Activated T-cell treated with anti-CD3 and anti-CD28 coated beads for 1 hour (primary cell): ENCODE measurements at places on chromosomes 2 and 18.
A peak's percentile ranks its signal among the peaks of the same experiment; 100 is the strongest.

DNA sequence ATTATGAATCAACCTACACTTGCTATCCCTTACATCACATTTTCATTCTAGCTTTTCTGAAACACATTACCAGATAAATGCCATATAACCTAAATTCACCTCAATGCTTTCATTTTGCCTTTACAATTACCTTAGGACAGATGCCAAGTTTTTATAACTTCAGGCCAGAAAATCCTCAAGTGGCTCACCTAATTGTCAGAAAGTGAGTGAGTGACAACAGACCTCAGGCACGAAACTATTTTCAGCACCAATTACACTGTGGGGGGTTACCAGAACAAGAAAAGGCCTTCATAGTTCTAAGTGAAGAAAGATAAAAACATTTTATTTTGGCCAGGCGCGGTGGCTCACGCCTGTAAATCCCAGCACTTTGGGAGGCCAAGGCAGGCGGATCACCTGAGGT, 52.3 kb upstream of the ST8SIA5 start:
- DNase-seq = no peak

GRCh38 chr18:50199921-50200320, 5.0 kb upstream of the MYO5B start:
- no peak for DNase-seq

GRCh38 chr2:50963734-50964133, 68.2 kb downstream of the NRXN1 start:
- DNase-seq = no peak

- no peak for DNase-seq
Observed at GRCh38 chr2:196291873-196292800, 120.8 kb upstream of the STK17B start.

- no peak for DNase-seq
Observed at GRCh38 chr18:77733292-77733903, 483.8 kb downstream of the GALR1 start.

DNA sequence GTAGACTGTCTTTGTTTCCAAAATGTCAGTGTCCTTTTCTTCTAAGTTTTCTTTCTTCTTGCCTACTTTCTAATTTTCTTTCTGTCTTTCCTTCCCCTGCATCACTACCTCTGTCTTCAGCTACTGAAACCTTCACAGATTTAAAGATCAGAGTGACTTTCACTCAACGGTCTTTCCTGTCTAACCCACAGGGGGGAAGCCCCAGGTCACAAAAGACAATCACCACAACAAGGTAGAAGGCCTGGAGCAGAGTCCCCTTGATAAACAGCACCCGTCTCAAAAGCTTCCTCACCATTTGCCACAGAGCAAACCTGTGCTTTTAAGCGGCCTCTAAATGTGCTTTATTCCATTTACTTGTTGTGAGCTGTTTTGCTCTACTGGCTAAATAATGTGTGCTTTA, 665.4 kb downstream of the BCL11A start:
- peak; percentile 19 for DNase-seq

DNA sequence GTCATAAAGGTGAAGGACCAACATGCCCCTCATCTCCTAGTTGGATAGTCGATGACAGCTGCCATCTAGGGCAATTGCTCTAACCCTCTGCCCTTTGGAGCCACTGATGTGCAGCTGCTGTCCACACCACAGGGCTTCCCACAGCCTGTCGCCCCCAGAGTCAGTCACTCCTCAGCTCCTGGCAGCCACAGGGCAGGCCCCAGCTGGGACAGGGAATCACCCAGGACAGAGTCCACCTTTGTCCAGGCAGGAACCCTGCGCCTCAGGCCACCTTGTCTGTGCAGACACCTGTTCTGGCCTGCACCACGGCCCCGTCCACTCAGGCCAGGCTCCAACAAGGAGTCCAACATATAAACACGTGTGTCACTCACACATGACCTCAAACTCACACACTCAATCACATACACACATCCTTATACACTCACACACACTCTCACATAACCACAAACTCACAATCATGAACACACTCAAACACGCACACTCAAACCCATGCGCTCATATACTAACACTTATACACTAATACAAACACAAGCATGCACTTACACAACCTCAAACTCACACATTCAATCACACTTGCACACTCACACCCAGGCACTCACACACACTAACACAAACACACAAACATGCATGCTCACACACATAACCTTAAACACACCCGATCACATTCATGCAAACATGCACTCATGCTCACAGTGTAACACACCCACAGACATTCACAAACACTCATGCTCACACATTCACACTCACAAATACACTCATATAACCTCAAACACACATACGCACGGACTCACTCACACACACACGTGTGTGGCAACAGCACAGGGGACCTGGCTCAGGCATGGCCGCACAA, 29.7 kb downstream of the HDAC4 start:
- DNase-seq = no peak

DNA sequence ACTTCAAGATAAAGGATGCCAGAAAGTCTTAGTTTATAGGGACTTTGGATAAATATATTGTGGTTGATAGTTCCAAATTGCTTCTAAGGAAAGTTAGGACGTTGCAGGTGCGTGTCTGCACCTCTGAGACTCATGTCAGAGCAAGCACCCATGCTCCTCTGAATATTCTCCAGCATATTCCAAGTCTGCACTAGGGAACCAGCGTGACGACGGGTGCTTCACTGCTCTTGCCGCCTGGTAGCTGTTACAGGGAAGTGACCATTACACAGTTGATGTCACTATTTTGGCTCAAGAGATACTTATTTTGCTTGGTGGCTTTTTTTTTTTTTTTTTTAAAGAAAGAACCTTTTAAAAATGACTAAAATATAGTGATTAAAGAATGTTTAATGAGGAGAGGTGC, 35.6 kb downstream of the GATA6 start:
- DNase-seq = no peak

- no peak for DNase-seq
Observed at GRCh38 chr2:227805578-227805977, 8.1 kb upstream of the CCL20 start.

- DNase-seq = no peak
Observed at GRCh38 chr2:69436596-69436937, 668 bp downstream of the NFU1 start.

GRCh38 chr2:15679386-15679924, 87.8 kb downstream of the DDX1 start:
- no peak for DNase-seq

GRCh38 chr18:62715436-62715758, at the start of gene PHLPP1:
PHLPP1 (plus strand) TSS chr18:62715541; CDS start chr18:62715684, 143 bp downstream.
- DNase-seq = no peak

DNA sequence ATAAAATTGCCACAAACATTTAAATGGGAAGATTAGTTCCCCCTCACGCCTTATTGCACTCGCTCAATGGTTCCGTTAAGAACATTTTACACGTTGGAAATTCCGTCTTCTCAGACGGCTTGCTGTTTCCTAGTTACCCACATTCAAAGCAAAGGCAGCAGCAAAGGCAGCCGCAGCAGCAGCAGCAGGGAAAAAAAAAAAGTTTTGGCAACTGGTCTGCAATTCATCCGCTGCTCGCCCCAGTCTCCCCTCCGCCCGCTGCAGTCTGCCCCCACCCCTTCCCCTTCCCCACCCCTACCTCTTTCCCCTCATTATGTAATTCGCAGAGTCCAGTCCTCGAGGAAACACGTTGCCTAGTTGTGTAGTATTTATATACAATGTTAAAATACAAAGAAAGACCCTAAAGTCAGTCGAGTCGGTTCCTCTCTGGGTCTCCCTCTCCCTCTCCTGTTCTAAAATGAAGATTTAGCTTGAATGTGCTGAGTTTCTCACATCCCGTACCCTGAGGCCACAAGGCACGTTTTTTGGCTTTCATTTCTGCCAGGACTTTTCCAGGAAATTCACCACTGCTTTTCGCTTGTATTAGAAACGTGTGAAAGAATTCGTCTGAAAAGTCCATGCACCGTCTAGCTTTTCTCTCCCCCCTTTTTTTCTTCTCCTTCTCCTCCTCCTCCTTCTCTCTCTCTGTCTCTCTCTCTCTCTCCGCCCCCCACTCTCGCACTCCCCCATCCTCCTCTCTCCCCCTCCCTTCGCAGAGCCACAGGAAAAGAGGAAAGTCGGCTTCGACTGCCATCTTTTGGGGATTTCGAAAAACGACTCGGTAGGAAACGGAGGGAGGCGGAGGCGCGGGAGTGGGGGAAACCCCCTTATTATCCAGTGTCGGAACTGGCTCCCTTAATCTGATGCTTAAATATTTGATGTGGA, 140.0 kb downstream of the MEIS1 start:
- no peak for DNase-seq
